ENCODE measurements at places on chromosomes 5 and 9.

DNA sequence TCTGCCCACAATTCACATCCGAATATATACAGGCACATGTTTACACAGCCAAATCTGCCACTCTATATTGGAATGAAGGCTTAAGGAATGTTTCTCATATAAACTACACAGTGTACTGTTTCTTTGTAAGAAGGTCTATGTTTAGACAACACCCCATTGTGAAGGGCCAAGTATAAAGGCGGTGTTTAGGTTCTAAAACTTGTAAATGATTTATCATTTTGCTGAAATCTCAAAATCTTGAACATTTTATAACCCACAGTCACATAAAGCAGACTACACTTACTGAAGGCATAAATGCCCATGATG is 94.0 kb downstream of the ZNF608 start:
- H3K4me3 ChIP-seq, result no peak overlapping the region
- DNase-seq, result no peak
- H3K27me3 ChIP-seq, result no peaks in the 10 kb centered on the region
- no peak overlapping the region for H3K27ac ChIP-seq
- peaks cover 18% of the 10 kb centered on the region for H3K4me1 ChIP-seq

GRCh38 chr5:149261246-149261645 is 10.4 kb upstream of the AFAP1L1 start:
- no peak overlapping the region for H3K27ac ChIP-seq
- no peaks in the 10 kb centered on the region for H3K4me1 ChIP-seq
- H3K27me3 ChIP-seq, result no peaks in the 10 kb centered on the region

- peaks cover 12% of the 10 kb centered on the region for H3K36me3 ChIP-seq
- no peak overlapping the region for H3K4me3 ChIP-seq
- no peaks in the 10 kb centered on the region for H3K27me3 ChIP-seq
- no peaks in the 10 kb centered on the region for H3K4me1 ChIP-seq
- DNase-seq, result no peak
- no peak overlapping the region for H3K27ac ChIP-seq
Observed at GRCh38 chr5:172235827-172236736, 42.1 kb downstream of the EFCAB9 start.

DNA sequence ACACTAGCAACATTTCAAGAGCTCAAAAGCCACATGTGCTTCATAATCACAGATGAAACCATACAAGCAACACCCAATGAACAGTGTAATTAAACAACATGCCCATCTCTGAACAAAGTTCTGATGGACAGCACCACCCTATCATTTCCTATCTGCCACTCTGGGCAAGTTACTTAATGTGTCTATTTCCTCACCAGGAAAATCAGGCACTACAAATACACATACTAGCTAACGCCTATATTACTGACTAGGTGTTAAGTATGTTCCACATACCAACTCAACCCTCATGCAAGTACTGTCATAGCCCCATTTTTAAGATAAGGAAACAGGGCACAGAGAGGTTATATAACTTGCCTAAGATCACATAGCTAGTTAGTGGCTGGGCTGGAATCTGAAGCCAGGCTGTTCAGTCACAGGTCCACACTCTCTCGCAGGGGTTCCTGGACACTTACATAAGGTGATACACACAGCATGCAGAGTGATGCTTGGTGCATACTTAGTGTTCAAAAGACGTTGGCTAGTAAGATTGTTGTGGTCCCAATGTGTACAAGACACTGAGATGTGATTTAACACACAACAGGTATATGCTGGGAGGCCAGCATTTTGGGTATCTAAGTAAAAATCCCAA is 24.2 kb downstream of the CORO2A start:
- no peak for DNase-seq
- no peaks in the 10 kb centered on the region for H3K27me3 ChIP-seq
- peaks cover 16% of the 10 kb centered on the region for H3K4me1 ChIP-seq
- H3K4me3 ChIP-seq, result no peak overlapping the region
